ENCODE measurements at places on chromosomes 12 and 14.
A peak's percentile ranks its signal among the peaks of the same experiment; 100 is the strongest.

DNA sequence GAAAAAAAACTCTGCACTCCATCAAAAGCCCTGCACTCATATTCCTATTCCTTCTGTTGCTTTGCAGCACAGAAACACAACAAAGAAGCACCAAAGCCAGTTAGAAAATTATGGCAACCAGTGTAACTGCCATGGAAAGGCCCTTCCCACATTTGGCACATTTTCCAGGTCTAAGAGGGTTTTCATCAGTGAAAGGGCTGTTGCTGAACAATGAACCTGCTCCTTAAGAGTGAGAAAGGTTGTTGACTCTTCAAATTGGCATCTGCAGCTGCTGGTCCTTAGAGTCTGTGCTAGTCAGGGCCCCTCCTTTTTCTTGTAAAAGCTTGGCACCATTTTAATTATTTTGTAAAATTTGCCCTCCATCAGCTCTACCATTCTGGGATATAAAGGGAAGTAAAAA is 378.7 kb upstream of the KITLG start:
- no peak for DNase-seq

GRCh38 chr12:15393037-15393436 is 70.7 kb downstream of the PTPRO start:
- DNase-seq = no peak

- DNase-seq = no peak
These were observed 44.3 kb downstream of the ATP23 start for GRCh38 chr12:57985685-57986084.

DNA sequence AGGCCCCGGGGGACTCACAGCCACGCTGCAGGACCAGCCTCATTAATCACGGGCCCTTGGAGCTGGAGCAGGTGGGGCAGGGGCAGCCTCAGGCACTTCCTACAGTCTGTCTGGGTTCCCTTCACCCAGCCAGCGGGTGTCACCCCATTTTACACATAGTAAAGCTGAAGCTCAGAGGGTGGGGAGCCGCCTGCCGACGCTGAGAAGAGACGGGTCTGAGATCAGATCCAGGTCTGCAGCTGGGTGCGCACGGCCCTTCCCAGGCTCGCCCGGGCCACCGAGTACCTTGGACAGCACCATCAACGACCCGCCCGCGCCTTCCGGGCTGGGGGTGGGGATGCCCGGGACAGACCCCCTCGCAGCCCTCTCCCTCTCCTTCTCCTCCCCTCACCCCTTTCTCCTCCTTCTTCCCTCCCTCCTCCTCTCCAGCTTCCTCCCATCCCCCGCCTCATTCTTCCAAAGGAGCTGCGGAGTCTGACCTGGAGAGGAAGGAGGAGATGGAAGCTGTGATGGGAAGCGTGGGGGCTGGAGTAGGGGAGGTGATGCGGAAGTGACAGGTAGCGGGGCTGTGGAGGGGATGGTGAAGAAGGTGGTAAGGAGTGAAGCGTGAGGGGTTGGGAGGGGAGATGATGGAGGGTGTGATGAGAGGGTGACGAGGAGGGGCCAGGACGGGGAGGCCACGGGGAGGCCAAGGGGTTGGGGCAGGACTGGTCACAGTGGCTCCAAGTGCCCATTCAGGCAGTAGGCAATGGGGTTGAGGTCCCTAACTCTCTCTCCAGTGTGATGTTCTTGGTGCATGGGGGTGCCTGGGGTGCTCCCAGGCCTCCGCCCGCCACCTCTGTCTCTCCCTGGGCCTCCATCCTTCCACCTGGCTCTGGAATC is 8.8 kb downstream of the DTX1 start:
- peak; percentile 67 for DNase-seq

GRCh38 chr12:6224550-6224949 is 24.4 kb downstream of the CD9 start:
- DNase-seq = no peak

DNA sequence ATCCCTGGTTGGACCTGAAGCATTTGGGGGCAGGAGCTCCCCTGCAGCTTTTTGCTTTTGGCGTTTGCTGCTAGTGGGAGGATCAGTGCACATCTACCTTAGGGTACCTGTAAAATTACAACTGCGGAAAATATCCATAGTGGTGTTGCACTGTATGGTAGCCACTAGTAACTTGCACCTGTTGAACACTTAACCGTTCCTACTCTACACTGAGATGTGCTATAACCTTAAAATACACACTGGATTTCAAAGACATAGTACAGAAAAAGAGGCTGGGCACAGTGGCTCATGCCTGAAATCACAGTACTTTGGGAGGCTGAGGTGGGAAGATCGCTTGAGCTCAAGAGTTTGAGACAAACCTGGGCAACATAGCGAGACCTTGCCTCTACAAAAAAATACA is 2.9 kb downstream of the P2RX4 start:
- no peak for DNase-seq

- DNase-seq = no peak
These were observed 377.6 kb downstream of the FLRT2 start for GRCh38 chr14:85907536-85907935.

DNA sequence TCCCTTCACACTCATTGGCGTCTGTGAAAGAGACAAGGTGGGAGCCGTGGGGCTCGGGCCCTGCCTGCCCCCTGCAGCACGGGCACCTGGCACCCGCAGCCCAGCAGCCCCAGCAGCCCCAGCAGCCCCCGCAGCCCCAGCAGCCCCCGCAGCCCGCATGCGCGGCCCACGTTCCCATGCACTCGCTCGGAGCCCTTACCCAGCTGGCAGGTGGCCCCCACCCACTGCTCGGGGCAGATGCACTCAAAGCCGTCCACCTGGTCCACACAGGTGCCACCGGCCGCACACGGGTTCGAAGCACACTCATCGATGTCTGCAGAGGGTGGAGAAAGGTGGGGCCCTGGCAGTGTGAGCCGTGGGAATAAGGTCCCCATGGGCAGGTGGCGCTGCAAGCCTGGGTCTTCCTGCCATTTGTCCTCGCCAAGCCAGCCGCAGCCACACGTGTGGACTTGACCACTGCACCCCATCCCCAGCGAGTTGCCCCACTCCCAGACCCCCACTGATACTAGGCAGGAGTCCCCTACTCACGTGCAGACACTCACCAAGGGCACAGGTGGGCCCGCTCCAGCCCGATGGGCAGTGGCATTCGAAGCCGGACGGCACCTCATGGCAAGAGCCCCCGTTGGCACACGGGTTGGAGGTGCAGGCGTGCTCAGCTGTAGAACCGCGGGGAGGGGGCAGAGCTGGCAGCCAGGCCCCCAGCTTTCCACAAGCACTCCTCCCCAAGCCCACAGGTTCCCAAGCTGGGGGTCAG is 17.3 kb downstream of the JAG2 start:
- no peak for DNase-seq

DNA sequence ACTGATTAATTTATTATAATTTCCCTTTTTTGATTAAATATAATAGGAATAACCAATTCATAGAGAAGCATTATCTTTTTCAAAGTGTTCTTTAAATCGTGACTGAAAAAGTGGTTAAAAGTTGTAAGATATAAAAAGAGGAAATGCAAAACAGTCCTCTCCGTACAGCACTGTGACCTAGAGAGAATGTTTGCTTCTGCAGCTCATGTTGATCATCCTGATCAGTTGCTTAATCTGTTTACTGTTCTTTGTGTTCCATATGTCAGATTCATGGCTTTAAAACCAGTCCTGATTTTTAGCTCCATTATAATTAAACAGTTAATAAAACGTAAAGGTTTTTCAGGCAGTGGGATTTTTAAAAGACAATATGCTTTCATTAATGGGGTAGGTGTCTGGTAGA is 4.7 kb downstream of the TTC8 start:
- no peak for DNase-seq

- no peak for DNase-seq
These were observed 314.3 kb downstream of the RAD51B start for GRCh38 chr14:68133856-68134255.

GRCh38 chr14:22159099-22159498 is 429.9 kb downstream of the DAD1 start:
- no peak for DNase-seq

- DNase-seq = no peak
These were observed 124.4 kb downstream of the MED13L start for GRCh38 chr12:116153113-116153512.

DNA sequence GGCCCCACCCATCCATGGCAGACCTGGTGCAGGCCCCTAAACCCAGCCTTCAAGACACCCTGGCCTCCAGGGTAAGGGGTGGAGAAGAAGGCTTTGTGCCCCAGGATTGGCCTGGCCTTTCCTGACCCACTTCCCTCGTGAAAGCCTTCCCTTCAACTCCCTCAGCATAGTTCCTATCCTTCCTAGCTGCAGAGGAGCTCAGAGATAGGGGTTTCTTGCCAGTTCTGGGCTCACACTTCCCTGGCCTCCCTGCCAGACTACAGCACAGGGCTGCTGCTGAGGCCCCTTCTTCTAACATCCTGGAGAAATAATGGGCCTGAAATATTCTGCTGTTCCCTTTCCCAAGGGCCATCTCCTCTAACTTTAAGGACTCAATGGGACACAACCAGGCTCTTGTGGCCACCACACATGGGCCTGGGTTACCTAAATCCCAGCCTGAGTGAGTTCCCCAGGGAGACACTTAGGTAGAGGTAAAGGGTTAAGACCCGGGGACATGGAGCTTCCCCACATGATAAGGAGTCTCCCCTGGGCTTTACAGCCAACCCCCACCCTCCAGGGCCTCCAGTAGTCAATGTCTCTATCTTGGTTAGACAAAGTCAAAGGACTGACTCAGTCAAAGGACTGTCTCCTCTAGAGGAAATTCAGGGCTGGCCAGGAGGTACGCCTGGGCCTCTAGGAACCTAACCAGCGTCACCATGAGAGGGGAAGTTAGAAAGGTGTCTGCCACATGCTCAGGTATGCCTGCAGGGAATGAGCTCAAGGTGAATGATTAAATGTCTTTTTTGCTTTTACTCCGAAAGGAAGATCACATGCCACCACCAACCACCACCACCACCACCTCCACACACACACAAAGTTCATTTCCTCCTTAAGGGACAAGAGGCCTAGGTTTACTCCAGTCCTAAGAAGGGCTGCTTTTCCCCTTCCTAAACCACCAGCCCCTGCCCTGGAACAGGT is 7.1 kb downstream of the ZFP36L1 start:
- no peak for DNase-seq

DNA sequence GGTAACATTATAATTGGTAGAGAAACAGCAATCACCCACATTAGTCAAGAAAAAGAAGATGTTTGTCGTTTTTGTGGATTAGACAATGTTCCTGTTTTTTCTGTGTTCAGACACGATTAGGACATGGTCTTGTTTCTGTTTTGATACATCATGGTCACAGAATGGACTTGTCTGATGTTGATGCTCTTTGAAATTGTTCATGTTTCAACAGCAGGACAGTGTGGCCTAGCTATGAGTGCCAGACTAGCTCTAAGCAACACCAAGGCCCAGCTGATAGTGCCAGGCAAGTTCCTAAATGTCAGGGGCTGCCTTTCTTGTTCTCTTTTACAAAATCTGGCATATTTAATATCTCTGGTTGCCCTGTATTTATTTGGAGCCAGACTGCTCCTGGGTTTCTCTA is 40.9 kb upstream of the TOMM20L start:
- DNase-seq = no peak

DNA sequence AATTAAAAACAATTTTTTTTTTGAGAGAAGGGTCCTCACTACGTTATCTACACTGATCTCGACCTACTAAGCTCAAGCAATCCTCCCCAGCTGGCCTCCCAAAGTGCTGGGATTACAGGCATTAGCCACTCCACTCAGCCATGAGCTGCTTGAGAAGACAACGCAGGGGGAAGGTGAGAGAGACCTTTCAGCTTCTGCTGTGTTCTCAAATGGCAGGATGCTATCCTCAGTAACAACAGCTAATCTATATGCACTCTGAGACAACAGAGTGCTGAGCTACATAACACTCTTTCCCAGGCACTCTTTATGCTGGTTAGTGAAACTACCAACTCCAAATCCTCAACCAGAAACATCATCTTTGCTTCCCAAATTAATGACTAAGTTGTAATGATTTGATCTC is 526.1 kb downstream of the CCER1 start:
- no peak for DNase-seq

DNA sequence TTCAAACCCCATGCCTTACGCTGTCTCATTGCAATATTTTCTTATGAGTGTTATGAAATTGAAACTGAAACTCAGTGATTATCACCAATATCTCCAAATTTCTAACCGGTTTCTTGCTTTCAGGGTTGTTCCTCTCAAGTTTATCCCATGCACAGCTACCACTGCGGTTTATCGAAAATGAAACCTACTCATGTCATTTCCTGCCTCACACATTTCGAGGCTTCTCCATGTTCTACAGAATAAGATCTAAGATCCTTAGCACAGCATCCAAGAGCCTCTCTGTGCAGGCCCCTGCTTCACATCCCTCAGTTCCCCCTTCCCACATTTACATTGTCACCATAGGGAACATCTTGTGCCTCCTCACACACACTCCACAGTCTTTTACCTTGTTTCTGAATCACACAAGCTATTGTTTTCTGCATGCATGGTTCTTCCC is 45.5 kb upstream of the FAR2 start:
- DNase-seq = no peak

DNA sequence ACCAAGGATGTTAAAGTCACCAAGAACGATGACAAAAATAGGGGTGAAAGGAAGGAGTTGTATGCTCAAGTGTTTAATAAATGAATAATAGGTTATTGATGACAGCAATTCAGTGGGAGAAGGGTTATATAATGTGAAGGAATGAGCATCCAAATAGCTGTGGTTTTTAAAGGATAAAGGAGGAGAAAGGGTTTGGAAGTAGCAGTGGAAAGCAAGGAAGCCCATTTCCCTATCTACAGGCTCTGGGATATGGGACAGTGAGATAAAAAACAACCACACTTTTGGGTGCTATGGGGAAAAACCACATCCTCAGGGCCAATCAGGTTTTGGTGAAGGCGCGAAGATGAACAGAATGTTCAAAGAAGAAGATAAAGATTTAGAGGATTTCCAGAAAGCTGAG is 258.6 kb downstream of the ZFP36L1 start:
- DNase-seq = no peak

GRCh38 chr14:76101391-76102379 is 50.0 kb upstream of the GPATCH2L start:
- no peak for DNase-seq

- no peak for DNase-seq
These were observed 629.3 kb downstream of the DIO2 start for GRCh38 chr14:79581912-79582576.

- DNase-seq = no peak
These were observed 3.8 kb downstream of the ARHGEF25 start for GRCh38 chr12:57614948-57615500.

DNA sequence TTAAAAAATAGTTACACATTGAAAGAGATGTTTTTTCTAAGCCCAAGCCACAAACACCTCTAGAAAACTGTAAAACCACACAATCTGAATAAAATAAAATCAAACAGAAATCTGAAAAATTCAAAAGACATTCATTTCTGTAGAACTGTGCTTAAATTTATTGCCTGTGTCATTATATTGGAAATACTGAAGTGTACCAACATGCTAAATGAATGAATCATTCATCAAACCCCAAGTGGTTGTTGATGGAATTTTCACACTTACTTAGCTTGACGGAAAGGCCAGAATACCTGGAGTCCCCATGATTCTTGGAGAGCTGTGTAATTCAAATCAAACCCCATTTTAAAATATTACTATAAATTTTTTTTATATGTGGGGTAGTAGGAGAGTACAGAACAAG is 2.7 kb downstream of the KITLG start:
- no peak for DNase-seq

GRCh38 chr14:76810953-76811400 is 1.7 kb downstream of the ANGEL1 start:
- peak; percentile 17 for DNase-seq
